ENCODE measurements at places on chromosomes 16 and 17. TPM values are rescaled to one million over a fixed set of nuclear protein-coding genes. Genes with fewer than 3 reads are reported as not detected.
A peak's percentile ranks its signal among the peaks of the same experiment; 100 is the strongest.

MT4 gene
- total RNA-seq, result not detected

OTOP3 gene
- not detected for total RNA-seq

COX10 gene
- total RNA-seq, result 17.5 TPM

OR1A1 gene
- total RNA-seq, result not detected

MRPL12 gene
- total RNA-seq, result 73.1 TPM

GRCh38 chr17:67157732-67158639 lies 87.0 kb downstream of the HELZ start:
- no peak overlapping the region for H3K27ac ChIP-seq
- no peak overlapping the region for H3K4me3 ChIP-seq
- H3K36me3 ChIP-seq, result peaks cover 18% of the 10 kb centered on the region
- H3K4me1 ChIP-seq, result no peaks in the 10 kb centered on the region
- DNase-seq, result no peak
- H3K27me3 ChIP-seq, result no peaks in the 10 kb centered on the region

DNA sequence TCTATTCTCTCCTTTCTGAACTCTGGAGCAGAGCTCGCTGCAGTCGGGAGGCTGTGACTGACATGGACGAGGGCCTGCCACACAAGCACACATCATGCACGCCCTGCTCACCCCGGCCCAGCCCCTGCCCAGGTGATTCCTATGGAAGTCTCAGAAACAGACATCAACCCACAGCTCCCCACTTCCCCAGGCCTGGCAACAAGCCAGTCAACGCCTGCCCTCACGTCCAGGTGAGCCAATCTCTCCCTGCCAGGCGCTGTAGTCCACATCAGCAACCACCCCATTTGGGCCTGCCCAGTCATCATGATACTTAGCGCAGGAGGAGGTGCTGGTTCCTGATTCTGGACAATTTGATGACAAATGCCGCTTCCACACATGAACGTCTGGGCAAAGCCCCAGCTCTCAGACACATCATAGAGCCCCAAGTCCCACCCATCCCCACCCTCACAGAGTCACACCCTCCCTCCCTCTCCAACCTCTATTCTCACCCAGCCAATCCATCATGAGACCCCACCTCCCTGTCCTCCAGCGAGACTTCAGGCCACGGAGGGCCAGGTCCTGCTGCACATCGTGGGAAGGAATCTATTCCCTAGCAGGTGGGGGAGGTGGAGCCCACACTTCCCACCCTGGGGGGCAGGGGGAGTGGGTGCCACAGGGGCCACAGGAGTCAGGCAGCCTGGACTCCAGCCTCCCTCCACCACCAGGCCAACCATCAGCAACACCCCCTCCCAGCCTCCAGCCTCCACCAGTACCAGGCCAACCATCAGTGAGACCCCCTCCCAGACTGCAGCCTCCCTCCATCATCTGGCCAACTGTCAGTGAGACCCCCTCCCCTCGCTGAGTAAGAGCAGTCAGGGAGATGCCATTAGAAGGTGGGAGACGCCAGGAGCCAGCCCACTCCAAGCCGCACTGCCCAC lies 33.7 kb upstream of the GSG1L start:
- no peaks in the 10 kb centered on the region for H3K27me3 ChIP-seq
- no peak overlapping the region for H3K27ac ChIP-seq
- H3K36me3 ChIP-seq, result no peaks in the 10 kb centered on the region
- DNase-seq, result no peak
- H3K4me1 ChIP-seq, result no peaks in the 10 kb centered on the region

DNA sequence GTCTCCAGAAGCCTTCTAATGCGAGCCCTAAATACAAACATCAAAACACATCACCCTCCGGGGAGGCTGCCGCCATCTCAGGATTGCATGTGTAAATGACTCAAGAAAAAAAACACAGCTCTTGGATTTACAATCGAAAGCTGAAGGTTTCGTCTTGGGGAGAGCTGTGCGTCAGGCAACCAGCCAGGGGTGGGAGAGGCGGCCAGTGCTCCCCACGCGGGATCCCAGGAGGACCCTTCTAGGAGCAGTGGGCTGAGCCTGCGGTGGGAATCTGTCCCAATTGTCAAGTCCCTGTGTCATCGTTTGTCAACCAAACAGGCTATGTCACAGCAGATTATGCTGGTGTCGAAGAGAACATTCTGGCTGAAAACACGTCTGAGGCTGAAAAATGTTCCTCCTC lies 209.7 kb downstream of the ABCC12 start:
- no peaks in the 10 kb centered on the region for H3K27me3 ChIP-seq
- no peaks in the 10 kb centered on the region for H3K36me3 ChIP-seq
- H3K4me1 ChIP-seq, result no peaks in the 10 kb centered on the region
- no peak overlapping the region for H3K4me3 ChIP-seq
- DNase-seq, result no peak

DNA sequence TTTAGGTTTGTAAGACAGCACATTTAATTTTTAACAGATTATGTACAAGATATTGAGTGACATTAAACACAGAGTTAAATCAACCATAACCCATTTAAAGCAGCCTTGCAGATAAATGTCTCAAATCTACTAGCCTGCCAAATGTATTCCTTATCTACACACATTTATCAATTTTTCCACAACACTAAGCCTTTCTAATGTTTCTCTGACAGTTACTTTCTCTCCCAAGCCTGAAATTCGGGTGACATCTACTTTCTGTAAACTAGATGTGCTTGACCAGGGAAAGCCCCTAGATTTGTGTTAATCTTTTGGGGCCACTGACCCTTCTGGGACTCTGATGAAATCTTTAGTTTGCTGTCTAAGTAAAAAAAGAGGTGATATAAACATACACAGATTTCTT lies 69.0 kb downstream of the CDH13 start:
- H3K27me3 ChIP-seq, result no peaks in the 10 kb centered on the region
- H3K4me1 ChIP-seq, result no peaks in the 10 kb centered on the region
- DNase-seq, result no peak
- H3K27ac ChIP-seq, result no peak overlapping the region
- H3K4me3 ChIP-seq, result no peak overlapping the region

- DNase-seq, result no peak
- H3K4me1 ChIP-seq, result peaks cover 19% of the 10 kb centered on the region
- no peaks in the 10 kb centered on the region for H3K36me3 ChIP-seq
- H3K27ac ChIP-seq, result no peak overlapping the region
- H3K27me3 ChIP-seq, result no peaks in the 10 kb centered on the region
Observed at GRCh38 chr17:696369-696768, 18.3 kb downstream of the VPS53 start.

GRCh38 chr16:80615735-80616134 lies 74.9 kb downstream of the DYNLRB2 start:
- no peaks in the 10 kb centered on the region for H3K27me3 ChIP-seq
- DNase-seq, result no peak
- H3K36me3 ChIP-seq, result no peaks in the 10 kb centered on the region

GRCh38 chr16:69762814-69763598 lies 874 bp downstream of the WWP2 start:
- H3K4me3 ChIP-seq, result peak overlapping the region; percentile 49
- no peaks in the 10 kb centered on the region for H3K36me3 ChIP-seq
- no peak for DNase-seq
- H3K27me3 ChIP-seq, result no peaks in the 10 kb centered on the region

Data from adrenal gland (tissue), 19 donors.